ENCODE measurements at places on chromosomes 6 and 20.

- DNase-seq, result no peak
Observed at GRCh38 chr6:42049948-42050296, 402 bp upstream of the TAF8 start.

GRCh38 chr6:3052481-3053230 lies 15.6 kb upstream of the RIPK1 start:
- no peak for DNase-seq

GRCh38 chr6:154752022-154752421 lies 18.8 kb downstream of the SCAF8 start:
- DNase-seq, result no peak

GRCh38 chr6:141026504-141026903 lies 1106.2 kb upstream of the GJE1 start:
- no peak for DNase-seq

GRCh38 chr20:2694519-2694918 lies 1.9 kb downstream of the EBF4 start:
- DNase-seq, result no peak

GRCh38 chr20:33474097-33474873 lies 15.6 kb upstream of the CBFA2T2 start:
- no peak for DNase-seq

DNA sequence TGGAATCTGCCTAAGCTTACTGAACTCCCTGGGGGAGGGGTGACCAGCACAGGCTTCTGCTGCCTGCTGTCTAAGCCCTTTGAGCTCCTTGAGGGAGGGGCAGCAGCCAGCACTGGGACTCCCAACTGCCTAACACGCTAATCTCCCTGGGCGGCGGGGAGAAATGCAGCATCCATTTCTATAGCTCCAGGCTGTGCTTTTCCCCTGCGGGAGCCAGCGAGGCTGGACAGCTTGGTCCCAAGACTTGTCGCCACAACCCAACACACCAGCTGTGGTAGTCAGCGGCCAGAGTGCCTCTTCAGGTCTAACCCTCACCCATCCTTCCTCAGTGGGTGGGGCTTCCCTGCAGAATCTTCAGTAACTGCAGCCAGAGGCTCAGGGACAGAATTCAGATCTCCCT lies 64.6 kb downstream of the VGLL2 start:
- DNase-seq, result no peak

DNA sequence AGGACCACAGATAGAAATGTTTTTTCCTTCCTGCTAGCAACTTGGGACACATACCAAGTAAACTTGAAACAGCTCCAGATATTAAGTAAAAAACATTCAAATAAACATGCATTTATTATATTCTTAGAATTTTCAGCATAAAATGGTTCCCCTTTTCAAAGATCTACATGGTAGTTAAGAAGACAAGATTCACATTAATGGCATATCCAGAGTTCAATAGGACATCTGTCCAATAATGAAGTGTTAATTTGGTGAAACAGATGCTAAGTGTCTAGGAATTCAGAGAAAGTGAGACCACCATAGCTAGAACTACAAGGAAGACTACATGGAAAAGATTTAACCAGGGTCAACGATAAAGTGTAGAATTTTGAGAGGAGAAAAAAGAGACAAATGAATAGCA lies 184.9 kb downstream of the COL12A1 start:
- no peak for DNase-seq

GRCh38 chr20:31948008-31948407 lies 3.8 kb downstream of the PDRG1 start:
- no peak for DNase-seq

GRCh38 chr20:34268851-34269636 lies 27.8 kb downstream of the ASIP start:
- DNase-seq, result no peak

GRCh38 chr6:91317247-91317835 lies 730.5 kb upstream of the MAP3K7 start:
- no peak for DNase-seq

DNA sequence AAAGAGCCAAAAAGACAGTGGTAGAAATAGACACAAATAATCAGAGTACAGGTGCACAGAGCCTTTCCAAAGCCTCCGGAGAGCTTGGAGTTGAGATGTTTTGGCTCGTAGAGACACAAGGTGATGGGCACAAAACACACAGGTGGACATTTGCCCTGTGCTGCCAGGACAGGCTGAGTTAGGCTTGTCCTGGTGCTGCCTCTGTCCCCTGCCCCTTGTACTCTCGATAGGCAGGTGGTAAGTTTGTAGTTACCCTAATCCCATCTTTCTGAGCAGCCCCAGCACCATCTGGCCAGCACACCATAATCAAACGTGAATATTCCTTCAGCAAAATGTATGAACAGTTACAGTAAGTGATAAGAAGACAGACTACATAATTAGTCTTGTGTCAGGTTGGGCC lies 95.5 kb downstream of the FOXC1 start:
- DNase-seq, result no peak
